ENCODE measurements at places on chromosomes 2 and 18.

- DNase-seq: no peak
These were observed 9.3 kb downstream of the MEX3C start for GRCh38 chr18:51188024-51188701.

DNA sequence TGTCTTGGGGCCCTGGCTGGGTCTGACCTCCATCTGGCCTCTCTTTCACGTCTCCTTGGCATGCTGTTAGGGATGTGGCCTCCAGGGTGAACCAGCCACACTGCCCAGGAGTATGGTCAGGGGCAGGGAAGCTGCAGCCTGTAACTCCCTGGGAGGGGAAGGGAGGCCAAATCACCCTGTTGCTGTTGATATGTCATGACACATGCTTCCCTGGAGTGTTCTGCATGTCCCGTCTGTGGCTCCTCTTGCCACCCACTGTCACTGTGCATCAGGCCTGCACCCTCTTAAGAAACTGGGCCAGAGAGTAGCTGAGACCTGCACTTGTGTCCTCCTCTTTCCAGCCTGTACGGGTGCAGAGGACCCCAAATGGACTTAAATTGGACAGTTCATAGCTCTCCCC lies 221.3 kb downstream of the FHOD3 start:
- DNase-seq: no peak

GRCh38 chr2:11244091-11244826 lies 89.0 kb downstream of the SLC66A3 start:
- no peak for DNase-seq

GRCh38 chr2:37779139-37779538 lies 107.7 kb upstream of the CDC42EP3 start:
- no peak for DNase-seq

- no peak for DNase-seq
These were observed 54.3 kb downstream of the GPD2 start for GRCh38 chr2:156490466-156490840.

DNA sequence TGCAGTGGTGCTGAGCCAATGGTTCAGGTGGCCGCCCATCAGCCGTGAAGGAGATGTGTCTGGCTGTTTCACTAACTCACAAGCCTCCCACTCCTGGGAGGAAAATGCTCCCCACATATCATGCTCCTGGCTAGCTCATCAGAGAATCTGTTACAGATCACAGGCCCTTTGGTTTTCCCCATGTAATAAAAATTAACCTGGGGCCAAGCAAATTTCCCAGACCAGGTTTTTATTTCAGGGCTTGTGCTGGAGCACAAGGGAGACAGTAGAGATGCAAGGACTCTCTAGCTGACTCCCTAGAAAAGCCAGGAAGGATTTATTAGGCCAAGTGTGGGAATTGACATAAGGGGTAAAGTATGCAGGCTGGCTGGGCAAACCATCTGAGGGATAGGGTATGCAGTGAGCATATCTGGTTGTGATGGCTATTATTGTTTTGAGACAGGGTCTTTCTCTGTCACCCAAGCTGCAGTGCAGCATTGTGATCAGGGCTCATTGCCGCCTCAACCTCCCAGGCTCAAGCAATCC lies 40.6 kb upstream of the CCBE1 start:
- no peak for DNase-seq

- DNase-seq: no peak
These were observed 175.1 kb downstream of the ZFP36L2 start for GRCh38 chr2:43051338-43051737.

DNA sequence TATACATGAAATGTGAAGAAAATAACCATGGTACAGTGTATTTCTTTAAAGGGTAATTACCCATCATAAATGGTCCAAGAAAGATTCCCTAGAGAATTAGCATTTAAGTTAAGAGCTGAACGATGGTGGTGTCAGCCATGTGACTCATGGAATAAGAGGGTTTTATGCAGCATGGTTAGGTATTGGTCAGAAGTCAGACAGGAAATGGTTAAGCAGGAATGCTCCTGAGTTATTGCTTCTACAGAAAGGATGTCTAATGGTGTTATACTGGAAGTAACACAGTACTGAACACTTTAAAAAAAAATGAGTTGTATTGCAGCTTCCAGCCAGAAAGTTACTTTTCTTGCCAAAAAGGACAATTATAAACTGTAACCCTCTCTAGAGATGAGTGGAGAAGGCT lies 72.7 kb upstream of the UBE2E3 start:
- no peak for DNase-seq

GRCh38 chr2:159225025-159226016 lies 61.2 kb downstream of the WDSUB1 start:
- no peak for DNase-seq

DNA sequence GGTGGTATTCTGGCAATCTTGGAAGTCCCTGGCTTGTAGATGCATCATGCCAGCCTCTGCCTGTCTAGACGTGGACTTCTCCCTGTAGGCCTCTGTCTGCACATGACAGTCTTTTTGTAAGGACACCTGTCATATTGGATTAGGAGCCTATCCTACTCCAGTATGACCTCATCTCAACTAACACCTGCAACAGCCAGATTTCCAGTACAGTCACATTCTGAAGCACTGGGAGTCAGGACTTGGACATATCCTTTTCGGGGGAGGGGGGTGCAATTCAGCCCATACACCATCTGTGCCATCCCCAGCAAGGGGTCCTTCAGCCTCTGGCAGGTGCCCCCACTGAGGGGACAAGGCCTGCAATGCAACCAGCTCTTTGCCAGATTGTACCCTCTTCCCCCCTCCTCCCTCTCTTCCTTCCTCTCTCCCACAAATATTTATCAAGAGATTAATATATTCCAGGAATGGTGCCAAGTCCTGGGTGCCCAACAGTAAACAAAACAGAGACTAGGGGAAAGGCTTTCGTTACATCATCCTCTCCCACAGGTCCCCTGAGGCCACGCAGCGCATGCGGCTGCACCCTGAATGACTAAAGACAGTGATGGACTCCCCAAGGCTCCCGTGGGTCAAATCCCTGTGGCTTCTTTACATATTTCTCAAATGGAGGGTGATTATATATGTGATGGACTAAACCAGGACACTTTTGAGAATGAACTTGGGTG lies 20.5 kb upstream of the MYCN start:
- DNase-seq: no peak

DNA sequence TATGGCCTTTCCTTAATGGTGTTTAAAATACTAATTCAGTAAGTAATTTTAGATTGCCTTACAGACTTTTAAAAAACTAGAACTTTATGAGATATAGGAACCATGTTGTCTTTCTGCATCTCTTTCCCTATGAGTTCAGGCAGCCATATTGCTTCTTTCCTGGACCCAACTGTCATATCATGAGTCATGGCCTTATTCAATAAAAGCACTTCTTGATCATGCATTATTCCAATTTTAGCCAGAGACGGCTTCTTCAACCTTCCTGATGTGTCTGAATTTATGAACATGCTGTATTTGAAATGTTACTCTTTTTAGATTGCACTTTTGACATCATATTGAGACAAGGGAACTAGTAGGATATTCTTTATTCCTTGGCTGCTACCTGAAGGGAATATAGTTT lies 65.4 kb upstream of the MAP3K20 start:
- no peak for DNase-seq

- no peak for DNase-seq
These were observed 4.2 kb downstream of the RNF138 start for GRCh38 chr18:32095900-32096229.

DNA sequence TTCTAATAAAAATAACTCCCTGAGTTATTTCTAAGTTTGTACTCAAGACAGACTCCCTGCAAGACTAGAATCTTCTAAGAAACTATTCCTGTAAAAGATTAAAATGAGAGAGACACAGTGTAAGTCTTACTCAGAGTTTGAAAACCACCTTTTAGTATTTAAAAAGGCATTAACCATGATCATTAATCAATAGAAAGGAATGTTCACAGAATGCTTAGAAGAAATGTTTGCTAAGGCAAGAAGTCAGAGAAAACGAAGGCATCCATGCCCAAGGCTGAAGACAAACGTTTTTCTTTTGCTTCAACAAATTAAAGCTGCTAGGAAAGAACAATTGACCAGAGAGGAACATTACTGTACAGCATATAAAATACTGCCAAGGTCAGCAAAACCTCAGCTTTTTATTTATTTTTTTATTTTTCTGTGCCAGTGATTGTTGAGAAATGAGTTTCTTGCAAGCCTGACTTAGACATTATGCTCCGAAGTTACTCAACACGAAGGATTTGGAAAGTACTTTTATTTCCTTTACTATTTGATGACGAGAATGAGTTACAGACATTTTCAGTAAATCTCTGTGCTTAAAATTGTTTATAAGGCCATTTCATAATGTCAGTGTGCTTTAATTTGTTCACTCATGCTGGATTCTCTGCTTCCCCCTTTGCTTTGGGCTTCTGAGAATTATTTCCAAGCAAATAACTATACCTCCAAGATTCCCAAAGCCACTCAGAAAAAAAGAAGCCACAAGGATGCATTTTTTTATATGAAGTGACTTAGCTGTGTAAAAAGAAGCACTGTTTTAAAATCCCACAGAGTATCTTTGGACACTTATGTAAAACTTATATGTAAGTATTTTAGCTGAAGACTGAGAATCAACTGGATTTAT lies 20.5 kb downstream of the RND3 start:
- no peak for DNase-seq

DNA sequence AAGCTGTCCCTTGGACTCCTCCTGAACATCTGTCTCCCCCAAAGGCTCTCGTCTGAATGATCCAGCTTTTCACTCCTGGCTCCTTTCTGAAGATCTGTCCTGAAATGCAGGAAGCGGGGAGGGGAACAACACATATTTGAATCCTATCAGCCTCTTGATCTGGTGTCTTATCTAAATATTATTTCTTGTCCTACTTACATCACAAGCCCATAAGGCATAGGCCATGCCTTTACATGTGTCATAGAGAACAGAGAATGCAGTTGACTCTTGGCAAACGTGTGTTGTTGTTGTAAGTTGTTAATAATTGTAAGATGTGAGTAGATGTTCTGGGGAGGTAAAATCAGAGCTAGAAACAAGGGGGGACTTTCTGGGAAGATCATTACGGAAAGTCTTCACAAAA lies 57.4 kb downstream of the GATA6 start:
- no peak for DNase-seq

DNA sequence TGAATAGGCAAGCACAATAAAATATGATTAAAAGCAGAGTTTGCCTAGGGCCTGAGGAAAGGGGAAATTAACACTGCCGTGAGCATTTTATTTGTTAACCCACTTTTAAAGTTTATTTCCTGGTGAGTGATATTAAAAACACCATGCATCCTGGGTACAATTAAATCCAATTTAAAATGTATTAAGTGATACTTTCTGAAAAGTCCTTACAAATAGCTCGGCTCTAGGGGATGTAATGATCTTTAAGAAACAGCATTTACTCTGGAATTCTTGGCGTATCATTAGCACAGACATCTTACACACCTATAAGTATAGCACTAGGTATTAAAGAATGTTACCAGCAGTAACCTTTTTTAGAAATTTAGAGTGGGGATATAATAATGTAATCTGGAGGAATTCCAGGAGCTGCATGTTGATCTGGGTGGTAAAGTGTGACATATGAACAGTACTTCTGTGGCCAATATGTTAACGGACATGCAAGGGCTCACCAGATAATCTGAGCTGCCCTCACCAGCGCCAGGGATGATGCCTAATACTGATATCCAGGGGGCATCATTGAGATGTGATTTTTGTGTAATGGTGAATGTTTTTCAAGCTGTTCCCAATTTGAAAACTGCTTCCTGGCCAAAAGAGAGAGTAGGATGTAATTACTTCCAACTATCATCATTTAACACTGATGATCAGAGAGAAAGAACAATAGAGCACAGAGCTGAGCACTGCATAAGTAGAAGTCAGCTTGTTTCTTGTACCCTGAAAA lies 235.9 kb downstream of the DSEL start:
- no peak for DNase-seq

DNA sequence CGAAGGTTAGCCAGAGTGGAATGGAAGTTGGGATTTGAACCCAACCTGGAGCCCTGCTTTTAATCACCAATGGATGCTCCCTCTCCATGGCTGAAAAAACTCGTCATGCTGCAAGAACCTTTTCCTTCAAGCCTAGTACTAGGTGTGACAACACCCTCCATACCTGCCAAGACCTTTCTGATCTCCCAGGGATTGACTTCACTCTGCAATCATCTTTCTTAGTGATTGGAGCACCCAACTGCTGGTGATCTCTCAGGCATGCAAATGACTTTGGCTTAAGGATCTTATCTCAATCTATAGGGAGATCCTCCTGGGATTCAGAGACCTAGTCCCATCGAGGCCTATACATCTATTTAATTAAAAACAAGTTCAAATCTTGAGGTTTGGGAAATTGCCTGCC lies 23.5 kb upstream of the ITGB6 start:
- no peak for DNase-seq

DNA sequence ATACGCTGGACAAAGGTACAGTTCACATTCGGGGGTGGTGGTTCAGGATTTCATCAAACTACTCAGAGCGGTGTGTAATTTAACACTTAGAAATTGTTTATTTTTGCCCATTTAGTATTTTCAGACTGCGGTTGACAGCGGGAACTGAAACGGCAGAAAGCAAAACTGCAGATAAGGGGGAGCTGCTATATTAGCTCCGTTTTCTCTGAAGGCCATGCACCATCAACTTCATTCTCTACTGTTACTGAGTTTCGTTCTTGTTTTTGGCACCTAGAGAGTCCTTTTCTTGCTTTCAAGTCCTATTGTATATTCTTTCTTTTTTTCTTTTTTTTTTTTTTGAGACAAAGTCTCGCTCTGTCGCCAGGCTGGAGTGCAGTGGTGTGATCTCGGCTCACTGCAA lies 121.5 kb upstream of the SP3 start:
- DNase-seq: no peak

DNA sequence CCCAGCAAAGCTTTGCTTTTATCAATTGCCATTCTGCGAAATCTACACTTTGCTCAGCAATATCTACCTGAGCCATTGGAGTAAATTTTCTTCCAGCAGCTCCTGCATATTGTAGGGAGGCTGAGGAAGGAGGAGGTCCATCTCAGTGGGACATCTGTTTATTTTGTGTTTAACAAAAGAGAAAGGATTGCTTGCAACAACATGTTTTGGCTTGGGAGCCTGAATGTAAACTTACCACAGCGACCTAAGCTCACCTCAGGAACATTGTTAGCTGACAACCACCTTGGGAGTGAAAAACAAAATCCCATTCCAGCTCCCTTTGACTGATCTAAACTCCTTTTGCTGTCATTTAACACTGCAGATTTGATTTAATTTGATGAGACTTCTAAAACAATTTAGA lies 356.1 kb downstream of the SS18 start:
- DNase-seq: no peak

DNA sequence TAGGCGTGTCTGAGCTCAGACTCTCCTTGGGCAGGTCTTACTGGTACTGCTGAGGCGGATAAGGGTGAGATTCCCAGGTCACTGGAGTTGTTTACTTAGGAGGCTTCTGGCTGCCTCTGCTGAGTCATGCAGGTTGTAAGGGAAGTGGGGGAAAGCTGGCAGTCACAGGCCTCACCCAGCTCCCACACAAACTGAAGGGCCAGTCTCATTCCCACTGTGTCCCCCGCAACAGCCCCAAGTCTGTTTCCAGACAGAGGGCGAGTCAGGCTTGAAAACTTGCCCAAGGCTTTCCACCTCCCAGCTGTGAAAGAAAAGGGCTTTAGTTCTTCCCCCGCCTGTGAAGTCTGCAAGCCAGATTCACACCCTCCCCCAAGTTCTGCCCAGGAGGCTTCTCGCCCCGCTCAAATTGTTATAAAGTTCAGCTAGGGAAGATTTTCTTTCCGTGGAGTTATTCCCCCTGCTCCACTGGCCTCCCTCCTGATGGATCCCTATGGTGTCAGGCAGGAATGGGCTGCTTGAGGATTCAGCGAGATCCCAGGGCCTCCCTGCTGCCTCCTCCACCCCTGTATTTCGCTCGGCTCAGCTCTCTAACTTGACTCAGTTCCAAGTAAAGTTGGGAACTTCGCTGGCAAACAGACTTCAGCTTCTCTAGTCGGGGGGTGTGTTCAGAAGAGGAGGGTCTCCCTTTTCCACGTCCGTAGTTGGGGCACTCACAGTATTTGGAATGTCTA lies 248.6 kb downstream of the NR4A2 start:
- DNase-seq: no peak
